ENCODE measurements at places on chromosomes 2 and 18.

DNA sequence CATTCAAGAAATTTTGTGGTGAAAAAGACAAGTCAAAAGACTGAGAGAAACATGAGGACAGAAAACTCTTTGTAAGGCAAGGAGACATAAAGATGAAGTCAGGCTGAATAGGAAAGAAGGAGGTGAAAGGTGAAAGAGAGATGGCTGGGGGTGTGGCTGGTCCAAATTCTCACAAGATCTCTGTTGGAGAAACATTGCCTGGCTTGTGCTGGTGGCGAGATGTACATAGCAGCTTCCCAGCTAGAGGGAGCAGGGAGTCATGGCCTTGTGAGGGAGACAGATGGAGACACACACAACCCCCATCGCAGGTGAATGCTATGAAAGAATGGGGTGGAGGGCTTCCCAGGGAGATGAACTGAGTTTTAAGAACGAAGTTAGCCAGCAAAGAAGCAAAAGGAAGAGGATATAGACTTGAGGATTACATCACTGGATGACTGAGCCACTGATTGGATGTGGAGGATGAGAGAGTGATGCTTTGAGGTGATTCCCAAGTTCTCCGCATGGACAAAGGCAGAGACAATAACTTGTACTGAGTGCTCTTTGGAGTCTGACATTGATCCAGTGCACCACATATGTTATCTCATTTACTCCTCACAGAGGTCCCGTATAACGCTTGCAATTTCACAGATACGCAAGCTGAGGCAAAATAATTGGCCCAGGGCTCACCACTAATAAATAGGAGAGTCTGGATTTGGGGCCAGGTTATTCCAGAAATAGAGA is 3.7 kb upstream of the EMX1 start:
- peaks cover 17% of the 10 kb centered on the region for H3K4me1 ChIP-seq
- H3K4me3 ChIP-seq: no peak overlapping the region
- DNase-seq: no peak
- H3K27me3 ChIP-seq: peaks cover 100% of the 10 kb centered on the region

- DNase-seq: no peak
- no peaks in the 10 kb centered on the region for H3K4me1 ChIP-seq
- H3K27me3 ChIP-seq: no peaks in the 10 kb centered on the region
- no peaks in the 10 kb centered on the region for H3K36me3 ChIP-seq
- H3K27ac ChIP-seq: no peak overlapping the region
These were observed 958.5 kb downstream of the CNTNAP5 start for GRCh38 chr2:124983595-124983994.

DNA sequence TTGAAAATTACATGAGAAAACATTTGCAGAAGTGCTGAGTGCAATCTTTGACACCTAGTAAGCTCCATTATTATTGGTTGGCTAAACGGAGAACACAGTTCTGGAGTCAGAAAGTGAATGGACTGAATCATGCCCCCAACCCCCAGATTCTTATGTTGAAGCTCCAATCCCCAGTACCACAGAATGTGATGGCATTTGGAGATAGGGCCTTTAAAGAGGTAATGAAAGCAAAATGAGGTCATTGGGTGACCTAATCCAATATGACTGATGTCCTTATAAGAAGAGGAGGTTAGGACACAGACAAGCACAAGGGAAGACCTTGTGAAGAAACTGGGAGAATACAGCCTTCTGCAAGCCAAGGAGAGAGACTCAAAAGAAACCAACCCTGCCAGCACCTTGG is 200.9 kb upstream of the EPAS1 start:
- no peak for DNase-seq
- H3K27me3 ChIP-seq: no peaks in the 10 kb centered on the region
- peak overlapping the region; percentile 4 for H3K27ac ChIP-seq

DNA sequence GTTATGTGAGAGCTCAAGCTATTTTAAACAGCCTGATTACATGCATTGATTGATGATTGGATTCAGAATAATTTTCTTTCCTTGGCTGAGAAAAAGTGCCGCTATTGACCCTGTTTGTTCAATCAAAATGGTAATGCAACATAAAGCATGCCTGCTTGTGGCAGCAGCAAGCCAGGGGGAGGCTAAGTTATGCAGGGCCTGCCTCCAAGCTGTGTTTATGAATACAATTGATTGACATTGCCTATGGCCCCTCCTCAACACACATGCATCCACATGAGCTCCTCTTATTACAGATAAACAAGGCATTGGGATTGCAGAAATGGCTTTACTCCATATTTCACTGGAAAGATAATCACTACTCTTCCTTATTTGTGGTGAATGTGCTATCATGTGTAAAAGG is 395.6 kb downstream of the TDRD15 start:
- H3K4me1 ChIP-seq: no peaks in the 10 kb centered on the region
- no peaks in the 10 kb centered on the region for H3K27me3 ChIP-seq
- H3K27ac ChIP-seq: no peak overlapping the region
- H3K4me3 ChIP-seq: no peak overlapping the region
- no peaks in the 10 kb centered on the region for H3K36me3 ChIP-seq
- no peak for DNase-seq

GRCh38 chr18:35121531-35121930 is 80.3 kb downstream of the MAPRE2 start:
- H3K4me3 ChIP-seq: no peak overlapping the region
- no peak for DNase-seq
- no peaks in the 10 kb centered on the region for H3K27me3 ChIP-seq
- no peaks in the 10 kb centered on the region for H3K36me3 ChIP-seq
- no peaks in the 10 kb centered on the region for H3K4me1 ChIP-seq
- no peak overlapping the region for H3K27ac ChIP-seq

- H3K36me3 ChIP-seq: no peaks in the 10 kb centered on the region
- no peak for DNase-seq
- H3K27me3 ChIP-seq: no peaks in the 10 kb centered on the region
These were observed 541.9 kb downstream of the TMX3 start for GRCh38 chr18:68172842-68173549.

Data from breast epithelium (tissue), 4 donors.